Testis (tissue), 5 donors: ENCODE measurements at places on chromosomes 11 and 22.

DNA sequence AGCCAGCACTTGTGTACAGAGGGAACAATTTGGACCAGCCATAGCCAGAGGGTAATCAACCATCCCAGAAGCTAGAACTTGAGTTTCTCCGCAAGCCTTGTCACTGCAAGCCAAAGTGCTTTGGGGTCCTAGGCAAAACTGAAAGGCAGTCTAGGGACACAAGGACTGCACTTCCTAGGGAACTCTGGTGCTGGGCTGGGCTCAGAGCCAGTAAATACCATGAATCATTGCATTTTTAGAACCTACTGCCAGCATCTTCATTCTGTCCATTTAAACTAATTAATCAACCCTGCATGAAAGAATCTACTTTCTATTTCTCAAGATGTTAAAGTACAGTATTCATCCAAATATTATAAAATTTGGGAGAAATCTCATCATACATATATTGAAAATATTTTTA lies 20.0 kb downstream of the PATE3 start:
- DNase-seq = no peak

DNA sequence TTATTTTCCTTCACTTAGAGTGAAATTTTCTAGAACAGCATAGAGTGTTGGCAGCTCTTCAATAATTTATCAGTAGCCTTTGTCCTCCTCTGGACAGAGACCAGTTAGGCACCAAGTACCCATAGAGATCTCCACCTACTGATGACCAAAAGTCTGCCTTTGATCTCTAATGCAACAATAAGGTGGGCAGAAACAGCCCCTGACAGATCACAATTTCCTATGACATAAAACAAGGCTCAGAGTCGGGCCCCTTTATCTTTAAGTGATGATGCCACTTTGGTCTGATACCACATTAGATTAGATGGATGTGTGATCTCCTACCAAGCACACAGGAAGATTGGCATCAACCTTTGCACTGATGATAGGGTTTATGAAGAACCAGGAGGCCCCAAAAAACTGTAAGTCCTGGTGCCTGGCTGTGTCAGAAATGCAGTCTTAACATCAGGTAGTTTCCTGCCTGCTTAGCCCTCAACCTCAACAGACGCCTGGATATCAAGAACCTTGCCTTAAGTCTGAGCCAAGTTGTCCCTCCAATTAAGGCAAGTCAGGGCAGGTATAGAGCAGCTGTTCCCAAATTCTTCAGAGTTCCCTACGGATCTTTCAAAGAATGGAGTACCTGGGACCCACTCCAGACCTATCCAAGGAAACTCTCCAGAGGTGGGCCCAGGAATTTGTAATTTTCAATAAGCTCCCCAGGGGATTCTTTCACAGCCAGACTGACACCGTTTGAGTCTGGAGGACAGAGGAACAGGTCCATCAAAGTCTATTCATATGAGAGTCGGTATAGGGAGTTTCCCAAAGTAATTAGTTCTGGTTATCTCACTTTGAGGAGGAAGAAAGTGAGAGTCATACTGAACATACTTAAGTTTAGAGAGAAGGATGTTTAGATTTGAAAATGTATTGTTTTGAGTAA lies 30.6 kb upstream of the TMPRSS4 start:
- no peak for DNase-seq

- no peak for DNase-seq
These were observed 10.9 kb downstream of the FNBP4 start for GRCh38 chr11:47756208-47756607.

- peak; percentile 76 for DNase-seq
These were observed 224.0 kb upstream of the NARS2 start for GRCh38 chr11:78798663-78799062.

DNA sequence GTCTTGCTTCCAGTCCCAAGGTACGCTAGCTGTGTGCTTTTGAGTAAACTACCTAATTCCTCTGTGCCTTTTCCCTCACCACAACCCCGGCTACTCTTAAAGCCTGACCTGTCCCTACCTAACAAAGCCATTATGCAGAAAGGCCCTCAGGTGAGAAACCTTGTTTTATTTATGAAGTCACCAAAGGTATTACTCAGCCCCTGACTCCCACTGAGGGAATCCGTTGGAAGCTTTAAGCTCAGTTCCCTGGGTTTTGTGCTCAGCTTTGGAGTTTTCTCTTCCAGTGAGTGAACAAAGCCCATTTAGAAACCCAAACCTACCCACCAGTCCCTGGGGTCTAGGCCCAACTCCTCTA lies 90.9 kb downstream of the APIP start:
- no peak for DNase-seq

- DNase-seq = no peak
These were observed 6.3 kb upstream of the ABTB2 start for GRCh38 chr11:34364102-34364501.

- no peak for DNase-seq
These were observed 10.3 kb upstream of the PARVG start for GRCh38 chr22:44170470-44170869.

DNA sequence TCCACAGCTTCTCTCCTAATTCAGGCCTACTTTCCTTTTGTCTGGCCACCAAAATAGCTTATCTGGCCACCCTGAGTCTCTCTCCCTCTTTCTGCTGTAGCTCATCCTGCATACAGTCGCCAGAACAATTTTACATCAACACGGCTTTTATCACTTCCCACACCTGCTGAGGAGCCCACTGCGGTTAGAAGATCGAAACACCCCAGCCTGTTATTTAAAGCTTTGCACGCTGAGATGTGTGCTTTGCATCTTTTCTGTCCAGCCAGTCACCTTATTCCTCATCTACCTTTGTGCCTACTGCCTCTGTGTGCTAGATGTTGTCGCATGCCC lies 96.0 kb downstream of the COMMD9 start:
- DNase-seq = no peak

- no peak for DNase-seq
These were observed 3.4 kb upstream of the LDHC start for GRCh38 chr11:18408558-18409291.

GRCh38 chr11:122521626-122522025 lies 133.9 kb upstream of the UBASH3B start:
- no peak for DNase-seq

- DNase-seq = no peak
These were observed 109.3 kb downstream of the BRD1 start for GRCh38 chr22:49718396-49718795.

DNA sequence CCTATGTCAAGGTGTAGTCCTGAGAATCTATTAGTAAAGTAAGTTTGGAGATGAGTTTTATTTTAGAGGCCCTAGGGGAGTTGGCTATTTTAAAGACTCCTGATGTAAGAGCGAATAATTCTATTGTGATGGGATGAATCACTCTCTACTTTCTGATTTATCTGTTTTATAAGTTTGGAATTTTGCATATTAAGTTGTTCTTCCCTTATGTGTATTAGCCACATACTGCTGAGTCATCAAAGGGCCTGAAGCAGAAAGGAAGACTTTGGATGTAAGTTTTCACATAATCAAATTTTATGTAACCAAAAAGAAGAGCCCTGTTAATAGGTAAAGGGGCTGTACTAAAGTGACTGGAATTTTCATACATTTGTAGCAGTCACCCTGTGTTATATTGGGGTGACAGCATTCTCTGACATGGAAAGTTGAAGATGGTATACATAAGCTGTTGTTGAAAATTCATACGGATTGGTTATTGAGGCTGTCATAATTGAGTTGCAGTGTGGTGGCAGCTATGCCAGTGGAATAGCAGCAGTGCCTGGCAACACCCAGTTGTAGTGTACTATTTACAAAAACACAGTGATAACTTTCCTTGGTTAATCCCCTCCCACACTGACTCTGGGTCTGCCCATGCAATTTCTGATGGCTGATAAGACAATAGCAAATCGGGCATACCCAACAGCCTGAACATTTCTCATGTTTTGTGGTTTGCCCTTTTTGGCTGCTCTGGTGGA lies 90.6 kb upstream of the NTM start:
- no peak for DNase-seq

DNA sequence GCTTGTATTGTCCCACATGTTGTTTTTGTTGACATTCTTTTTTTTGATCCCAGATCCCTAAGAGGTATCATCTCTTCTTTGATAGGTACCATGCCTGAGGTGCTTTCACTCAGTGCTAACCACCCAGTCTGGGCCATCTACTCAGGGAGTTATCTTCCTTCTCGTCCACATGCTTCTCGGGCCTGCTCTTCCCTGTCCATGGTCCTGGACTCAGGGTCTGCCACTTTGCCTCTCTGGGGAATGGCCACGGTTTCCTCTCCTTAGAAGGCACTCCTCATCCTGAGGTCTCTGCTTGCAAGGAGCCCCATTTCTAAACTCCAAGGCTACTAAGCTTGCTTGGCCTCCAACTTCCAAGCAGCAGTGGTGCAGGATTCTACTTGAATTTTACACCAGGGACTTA lies 227.0 kb upstream of the NCAM1 start:
- DNase-seq = peak; percentile 43

GRCh38 chr22:27456696-27457503 lies 344.7 kb downstream of the MN1 start:
- no peak for DNase-seq

- no peak for DNase-seq
These were observed 10.3 kb upstream of the IGSF9B start for GRCh38 chr11:133966921-133967598.

- no peak for DNase-seq
These were observed 36.5 kb downstream of the C11orf91 start for GRCh38 chr11:33664166-33664565.

DNA sequence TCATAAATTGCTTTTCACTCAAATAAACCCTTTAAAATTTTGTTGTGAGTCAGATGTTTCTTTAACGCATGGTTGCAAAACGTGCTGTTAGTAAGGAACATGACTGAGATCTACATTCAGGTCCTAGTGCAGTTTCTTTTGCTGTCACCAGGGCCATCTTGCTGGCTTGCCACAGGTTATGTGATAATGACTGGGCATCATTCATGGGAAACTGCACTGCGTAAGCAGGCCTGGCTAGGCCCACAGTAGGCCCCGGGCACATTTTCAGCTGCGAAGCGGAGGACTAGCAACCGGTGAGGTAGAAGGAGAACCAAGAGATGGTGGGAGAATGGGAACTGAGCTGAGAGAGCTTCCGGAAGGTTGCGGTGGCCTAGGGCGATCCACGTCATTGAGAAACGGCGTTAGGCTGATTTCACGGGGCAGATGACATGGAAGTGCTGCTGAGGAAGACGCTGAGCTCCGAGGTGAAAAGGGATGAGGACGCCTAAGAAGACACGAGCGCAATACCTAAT lies 3.2 kb upstream of the KLHDC7B start:
- DNase-seq = no peak

DNA sequence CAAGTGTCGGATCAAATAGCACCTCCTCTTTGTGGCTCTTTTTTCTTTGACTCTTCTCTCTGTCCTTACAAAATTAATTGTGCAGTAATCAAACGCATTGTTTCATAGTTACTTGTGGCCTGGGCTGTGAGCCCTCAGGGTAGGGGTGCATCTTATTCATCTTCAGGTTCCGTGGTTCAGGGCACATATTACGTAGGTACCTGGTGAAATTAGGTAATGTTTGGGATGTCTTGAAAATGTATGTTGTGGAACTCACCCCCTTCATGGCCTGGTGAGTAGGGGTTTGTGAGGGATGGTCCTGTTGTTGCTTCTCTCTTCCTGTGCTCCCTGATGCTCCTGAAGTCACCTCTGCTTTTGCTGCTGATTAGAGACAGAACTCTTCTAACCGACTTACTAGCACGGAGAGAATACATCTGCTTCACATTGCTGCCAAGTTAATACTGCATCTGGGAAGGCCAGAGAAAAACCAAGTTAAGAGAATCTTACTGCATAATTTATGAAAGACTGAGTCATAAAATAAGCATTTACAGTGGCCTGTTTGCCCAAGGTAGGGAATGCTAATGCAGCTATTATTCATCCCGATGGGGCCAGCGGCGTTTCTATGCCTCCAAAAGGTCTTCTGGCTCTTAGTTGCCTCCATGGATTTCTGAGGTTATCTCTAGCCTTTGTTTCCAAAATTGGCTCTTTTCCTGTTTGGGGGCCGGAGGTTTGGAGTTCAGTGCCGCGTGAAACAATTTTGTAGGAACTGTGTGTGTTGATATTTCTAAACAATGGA lies 66.9 kb downstream of the TBC1D22A start:
- no peak for DNase-seq

DNA sequence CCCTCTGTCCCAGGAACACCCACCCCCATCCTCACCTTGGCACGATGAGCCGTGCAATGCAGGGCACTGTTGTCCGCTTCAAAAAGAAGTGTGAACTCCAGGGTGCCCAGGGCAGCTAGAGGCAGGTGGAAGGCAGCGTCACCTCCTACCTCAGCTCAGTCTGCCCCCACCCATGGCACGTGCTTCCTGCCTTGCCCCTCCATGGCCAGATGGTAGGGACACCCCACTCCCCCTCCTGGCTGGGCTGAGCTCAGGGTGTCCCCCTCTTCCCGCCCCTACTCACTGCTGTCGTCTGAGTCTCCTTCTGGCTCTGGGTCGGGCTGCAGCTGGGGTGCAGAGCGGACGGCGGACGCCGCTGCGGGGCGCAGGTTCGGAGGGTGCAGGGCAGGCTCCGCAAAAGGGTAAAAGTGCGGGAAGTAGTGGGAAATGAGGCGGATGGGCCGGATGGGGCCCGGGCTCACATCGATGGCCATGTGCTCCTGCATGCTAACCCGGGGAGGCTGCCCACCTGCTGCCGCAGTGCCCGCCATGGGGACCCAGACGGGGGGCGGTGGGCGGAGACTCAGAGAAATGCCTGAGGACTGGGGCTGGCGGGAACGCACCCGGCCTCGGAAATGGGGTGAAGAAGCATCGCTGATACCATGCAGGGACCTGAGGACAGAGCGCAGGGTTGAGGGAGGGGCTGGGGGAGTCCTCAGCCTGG lies 9.1 kb downstream of the NDUFV1 start:
- DNase-seq = no peak

DNA sequence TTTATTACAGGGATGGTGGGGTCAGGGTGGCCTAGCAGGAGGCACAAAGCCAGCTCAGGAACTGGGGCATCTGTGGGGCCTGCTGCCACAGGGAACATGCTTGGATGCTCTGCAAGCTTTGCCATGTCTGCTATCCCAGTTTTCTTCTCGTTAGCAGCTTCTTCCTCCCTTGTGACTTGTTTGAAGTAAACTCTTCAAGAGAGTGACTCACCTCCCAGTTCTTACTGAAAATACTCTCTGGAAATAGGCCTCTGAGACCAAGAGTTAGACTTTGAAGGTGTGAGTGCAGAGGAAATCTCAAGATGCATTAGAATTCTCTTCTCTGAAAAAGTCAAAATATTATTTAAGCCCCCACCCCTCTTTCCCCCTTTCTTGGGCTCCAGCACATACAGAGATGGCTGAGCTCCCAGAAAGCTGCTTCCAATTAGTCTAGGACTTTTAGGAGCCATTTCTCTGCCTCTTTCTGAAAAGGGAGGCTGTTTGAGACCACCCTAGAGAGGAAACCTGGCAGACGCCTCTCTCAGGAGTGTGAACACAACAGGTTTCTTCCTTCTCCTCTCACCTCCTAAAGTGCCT lies 15.1 kb downstream of the CWC15 start:
- no peak for DNase-seq

DNA sequence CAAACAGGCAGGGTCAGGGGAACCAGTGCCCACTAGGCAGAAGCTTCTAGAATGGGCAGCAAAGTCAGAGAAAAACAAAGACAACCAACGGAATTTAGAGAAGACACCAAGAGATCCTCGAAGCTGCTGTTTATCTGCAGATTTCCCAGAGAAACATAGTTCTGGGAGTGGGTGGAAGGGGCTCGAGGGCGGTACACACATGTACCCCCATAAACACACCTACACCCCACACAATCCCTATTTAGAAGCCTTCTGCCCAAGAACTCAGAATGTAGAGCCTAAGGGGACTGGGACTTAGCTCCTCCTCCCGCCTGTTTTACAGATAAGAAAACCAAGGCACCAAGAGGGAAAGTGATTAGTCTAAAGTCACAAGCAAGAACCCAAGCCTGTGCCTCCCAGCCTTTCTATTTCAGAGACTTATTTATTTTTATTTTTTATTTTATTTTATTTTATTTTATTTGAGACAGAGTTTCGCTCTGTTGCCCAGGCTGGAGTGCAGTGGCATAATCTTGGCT lies 6.4 kb downstream of the NPTXR start:
- no peak for DNase-seq
